ENCODE measurements at places on chromosomes 11 and 22.
A peak's percentile ranks its signal among the peaks of the same experiment; 100 is the strongest.

DNA sequence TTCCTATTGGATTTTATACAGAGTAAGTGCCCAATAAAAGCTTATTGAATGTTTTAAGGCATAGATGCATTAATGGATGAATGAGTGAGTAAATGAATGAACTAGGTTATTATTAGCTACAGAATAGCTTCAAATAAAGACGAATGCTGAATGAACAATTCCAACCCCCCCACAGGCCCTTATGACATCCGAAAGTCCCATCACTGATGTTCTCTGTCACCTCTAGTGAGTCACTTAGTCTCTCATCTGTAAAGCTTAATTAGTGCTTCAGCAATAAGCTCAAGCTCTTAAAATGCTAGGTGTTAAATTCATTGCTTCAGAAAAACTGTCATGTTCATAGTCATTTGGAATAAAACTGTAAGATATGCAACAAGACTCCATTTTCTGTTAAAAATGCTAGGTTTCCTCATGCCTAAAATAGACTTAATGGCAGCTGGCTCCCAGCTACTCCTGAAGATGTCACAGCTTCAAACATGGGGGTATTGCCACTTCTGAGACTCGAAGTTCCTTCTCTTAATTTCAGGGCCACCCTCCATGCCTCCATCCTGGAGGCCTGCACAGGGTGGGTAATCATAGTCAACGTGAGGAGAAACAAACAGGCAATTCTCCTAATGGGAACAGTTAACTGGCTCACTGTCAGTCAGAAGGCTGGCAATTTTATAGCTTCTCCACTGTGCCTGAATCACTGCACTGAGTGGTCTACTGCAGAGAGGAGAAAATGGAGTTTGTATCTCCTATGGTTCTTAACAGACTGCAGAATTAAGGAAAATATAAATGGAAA, 355.0 kb upstream of the CTSC start:
- DNase-seq = no peak

GRCh38 chr11:10462746-10463300, 7.8 kb downstream of the AMPD3 start:
- no peak for DNase-seq

GRCh38 chr22:47091246-47091651, 328.8 kb downstream of the TBC1D22A start:
- no peak for DNase-seq

DNA sequence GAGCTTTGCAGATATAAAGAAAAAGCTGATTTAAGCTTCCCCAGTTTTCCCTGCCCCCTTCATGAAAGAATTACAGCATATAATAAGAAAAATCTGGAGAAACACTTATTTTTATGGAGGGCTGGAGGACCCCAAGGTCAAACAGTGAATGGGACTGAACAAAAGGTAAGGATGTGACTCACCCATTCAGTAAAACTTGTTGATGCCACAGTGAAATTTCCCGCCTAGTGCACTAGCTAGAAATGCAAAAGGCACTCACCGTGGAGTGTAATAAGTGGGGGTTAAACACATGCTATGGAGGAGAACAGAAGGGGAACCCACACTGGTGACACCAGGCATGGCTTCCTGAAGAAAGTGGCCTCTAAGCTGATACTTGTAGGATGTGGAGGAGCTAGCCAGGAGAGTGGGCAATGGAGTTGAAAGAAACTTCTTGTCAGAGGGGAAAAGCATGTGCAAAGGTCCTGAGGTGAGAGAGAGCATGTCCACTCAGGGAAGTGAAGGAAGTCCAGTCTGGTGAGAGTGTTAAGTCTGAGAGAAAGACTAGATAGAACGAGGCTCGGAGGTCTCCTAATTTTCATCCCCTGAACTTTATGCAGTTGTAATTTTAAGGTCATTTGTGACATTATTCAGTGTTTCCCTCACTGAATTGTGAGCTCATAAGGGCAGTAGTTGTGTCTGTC, 77.1 kb downstream of the MIAT start:
- no peak for DNase-seq

DNA sequence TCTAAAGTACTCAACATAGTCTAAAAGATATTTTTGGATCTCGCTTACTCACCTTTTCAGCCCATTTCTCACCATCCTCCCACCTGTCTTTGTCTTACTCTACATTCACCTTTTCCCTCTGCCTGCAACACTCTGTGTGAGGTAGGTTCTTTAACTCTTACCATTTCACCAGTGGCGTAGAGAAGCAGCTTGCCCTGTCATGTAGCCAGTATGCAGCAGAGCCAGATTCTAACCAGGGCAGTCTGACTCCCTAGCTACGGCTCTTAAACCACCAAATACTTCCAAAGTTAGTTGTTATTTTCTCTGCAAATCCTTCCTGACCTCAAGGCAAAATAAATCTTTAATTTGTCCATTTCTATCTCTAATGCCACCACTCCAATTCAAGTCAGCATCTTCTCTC, 7.5 kb downstream of the ALG8 start:
- no peak for DNase-seq

DNA sequence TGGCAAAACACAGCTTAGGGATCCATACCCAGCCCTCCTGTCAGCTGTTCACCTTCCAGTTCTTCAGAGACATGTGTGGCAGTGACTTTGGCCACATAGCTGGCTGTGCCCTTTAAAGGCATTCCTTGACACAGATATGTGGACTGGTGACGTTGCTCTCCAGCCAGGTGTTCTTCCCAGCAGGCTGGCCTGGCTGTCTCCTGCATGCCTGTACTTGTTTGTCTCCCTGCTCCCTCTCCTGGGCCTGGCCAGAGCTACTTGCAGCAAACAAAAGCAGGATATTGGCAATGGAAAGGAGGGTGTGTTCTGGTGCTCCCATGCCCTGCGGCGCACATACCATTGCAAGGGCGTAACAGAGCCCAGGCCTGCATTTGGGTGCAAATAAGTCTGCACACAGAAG, 38.3 kb downstream of the PIK3IP1 start:
- DNase-seq = no peak

DNA sequence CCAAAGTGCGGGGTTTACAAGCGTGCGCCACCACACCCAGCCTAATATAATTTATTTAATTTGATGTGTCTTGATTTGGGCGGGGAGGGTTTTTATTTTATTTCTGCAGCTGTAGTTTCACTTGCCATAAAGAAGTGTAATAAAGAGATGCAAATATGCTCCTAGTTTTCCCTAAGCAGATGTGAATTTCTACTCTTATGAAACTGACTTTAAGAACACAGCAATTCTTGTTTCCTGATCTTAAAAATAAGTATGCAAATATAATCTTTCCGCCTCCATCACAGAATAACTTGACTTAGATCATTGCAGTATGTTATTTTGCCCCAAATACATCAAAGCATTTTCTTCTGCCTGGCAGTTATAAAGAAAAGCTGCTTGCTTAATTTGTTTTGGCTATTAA, 4.4 kb downstream of the SPCS2 start:
- DNase-seq = no peak

DNA sequence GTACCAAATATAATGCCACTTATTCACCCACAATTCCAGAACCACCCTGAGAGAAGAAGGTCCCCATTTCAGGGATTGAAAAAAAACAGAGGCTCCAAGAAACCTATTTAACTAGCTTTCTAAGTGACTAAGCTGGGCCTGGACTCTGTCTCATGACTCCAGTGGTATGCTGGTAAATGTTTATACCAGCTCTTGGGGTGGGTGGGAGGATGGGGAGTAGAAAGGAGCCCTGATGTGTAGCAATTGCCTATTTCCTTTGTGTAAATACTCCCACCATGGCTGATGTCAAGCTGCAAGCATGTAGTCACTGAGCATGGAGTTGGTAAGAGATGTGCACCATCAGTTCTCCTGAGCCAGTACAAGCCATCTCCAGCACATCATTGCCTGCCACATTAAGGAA, 2.8 kb downstream of the PRG3 start:
- no peak for DNase-seq

DNA sequence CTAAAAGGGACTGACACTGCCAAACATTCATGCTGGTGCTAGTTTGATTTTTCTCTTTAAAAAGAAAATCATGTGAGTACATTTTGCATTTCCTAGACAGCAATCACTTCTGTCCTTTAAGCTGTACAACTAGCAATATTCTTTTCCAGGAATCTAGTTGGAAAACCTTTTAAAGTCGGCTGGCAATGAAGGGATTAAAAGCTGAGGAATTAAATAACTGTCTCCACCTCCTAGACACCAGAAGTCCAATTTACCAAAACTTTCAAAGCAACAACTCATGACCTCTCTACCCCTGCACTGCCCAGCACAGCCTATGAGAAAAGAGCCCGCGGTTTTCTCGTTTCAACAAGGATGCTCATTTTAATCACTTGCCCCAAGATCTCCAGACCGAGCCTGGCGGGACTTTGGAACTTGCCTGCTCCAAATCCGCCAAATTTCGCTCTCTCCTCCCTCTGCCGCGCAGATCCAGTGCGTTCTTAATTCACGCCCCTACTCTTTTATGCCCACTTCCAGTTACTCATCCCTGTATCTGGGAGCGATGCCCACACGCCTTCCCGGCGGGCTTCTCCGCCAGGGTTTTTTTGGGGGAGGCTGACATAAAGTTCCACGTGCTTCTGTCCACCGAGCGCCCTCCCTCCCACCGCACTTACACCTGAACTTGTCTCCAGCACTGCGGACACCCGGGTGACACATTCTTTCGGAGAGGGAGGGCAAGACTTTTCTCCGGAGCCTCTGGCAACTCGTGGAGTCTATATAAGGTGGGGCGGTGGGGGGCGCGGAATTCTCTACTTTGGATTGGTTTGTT, 2.5 kb downstream of the MPPED2 start:
- no peak for DNase-seq

GRCh38 chr11:35045236-35045820, 93.6 kb upstream of the CD44 start:
- peak; percentile 57 for DNase-seq

- DNase-seq = no peak
Observed at GRCh38 chr11:21769188-21769587, 423.7 kb upstream of the ANO5 start.

DNA sequence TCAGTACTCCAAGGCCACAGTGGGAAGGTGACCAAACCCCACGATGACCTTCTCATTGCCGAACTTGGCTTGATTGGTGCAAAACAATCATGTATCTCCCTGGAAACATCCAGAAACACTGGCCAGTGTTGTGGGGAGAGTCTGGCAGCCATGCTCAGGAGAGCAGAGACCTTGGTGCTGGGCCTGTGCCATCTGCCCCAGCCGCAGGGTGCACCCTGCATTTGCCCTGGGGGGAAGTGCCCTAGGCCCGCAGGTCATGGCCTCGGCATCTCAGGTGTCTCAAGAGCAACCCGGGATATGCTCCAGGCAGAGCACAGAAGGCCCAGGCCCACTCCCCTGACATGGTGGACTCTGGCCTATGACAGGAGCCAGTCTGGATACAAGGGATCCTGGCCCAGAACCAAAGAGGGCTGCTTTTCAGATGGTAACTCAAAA, 23.7 kb downstream of the ARVCF start:
- no peak for DNase-seq

DNA sequence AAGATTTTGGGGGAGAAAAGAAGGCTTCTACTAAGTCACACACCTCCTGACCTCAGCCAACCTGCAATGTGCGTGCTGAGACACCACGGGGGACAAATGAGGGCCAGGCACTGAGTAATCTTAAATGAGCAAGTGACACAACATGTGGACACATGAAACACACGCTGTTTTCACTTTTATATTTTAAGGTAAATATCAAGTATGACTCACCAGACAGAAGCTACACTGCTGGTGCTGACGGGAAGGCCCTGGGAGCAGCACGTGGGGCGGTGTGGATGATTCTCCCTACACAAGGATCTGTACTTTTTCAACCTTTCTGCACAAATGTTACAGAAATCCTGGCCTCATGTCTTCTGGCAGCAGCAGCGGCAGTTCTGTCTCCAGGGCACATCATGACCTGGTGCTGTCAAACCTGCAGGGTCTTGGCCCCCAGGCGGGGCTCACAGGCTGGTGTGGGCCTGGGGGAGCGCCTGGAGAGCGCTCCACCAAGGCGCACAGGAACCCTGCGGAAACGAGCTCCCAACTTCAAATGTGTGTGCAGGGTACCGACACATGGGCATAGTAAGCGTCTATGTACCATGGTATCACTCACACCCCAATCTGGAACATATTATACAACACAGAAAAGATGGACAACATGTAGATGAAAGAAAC, 61.7 kb downstream of the DGCR2 start:
- DNase-seq = no peak

- DNase-seq = no peak
Observed at GRCh38 chr11:11265320-11265719, 87.7 kb downstream of the CSNK2A3 start.

GRCh38 chr11:11810764-11811726, 30.7 kb upstream of the USP47 start:
- DNase-seq = no peak

- DNase-seq = no peak
Observed at GRCh38 chr11:120058931-120059330, 79.0 kb downstream of the TRIM29 start.

- no peak for DNase-seq
Observed at GRCh38 chr22:19745155-19746101, 15.2 kb upstream of the TBX1 start.

DNA sequence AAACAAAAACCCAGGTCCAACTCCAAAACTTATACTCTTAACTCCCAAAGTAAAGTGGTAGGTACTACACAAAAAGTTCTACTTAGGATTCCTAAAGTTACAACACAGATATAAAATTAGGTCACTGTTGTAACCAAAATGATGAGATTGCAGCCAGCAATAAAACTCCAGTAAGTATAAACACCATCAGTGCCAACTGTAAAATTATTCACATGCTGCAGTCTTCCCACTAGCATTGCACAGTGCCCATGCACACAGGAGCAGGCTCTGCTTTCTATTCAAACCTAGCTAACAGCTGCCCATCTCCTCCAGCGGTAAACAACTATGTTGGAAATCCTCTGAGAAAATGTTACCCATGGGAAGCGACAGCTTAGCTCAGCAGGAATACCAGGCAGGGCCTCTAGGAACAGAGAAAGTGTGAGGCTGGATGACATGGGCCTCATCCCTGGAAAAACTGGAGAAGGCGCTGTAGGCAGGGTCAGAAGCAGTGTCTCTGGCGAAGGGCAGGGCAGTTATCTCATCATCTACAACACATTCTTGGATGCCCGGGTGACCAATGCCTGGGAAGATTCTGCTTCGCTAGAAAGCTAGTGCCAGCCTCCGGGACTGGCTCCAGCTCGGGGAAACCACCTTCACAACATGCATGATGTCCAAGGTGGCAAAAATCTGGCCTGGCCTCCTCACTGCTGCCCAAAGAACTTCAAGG, 9.1 kb downstream of the CPT1A start:
- no peak for DNase-seq

DNA sequence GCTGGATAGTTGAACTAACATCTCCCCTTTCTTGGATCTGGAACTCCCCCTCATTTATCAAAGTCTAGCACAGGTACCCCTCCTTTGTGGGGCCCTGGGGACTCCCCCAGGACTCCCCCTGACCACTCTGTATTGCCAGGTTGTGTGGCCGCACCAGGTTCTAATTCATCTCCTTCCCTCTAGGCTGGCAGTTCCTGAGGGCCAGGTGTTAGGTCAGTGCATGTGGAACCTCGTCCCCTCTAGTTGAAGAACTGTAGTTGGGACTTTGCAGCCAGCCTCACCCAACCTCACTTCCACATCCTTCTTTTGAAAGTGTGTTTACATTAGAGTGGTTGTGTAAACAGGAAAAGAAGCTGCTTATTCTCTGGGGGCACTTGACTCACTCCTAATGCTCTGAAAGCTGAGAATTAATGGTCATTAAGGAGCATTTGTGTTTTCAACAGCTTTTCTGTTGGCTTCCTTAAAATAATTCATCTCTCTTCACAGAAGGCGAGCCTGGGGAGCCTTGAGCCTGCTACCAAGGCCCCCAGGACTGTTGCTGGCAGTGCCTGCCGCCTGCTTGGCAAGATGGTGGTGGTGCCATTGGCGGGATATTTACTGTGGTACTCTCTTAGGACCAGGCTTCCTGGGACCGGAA, 11.8 kb downstream of the UPB1 start:
- DNase-seq = no peak

GRCh38 chr11:12121011-12121410, 10.6 kb downstream of the MICAL2 start:
- no peak for DNase-seq
